ENCODE measurements at places on chromosomes 2 and 18. TPM values are rescaled to one million over a fixed set of nuclear protein-coding genes. Genes with fewer than 3 reads are reported as not detected.

DNA sequence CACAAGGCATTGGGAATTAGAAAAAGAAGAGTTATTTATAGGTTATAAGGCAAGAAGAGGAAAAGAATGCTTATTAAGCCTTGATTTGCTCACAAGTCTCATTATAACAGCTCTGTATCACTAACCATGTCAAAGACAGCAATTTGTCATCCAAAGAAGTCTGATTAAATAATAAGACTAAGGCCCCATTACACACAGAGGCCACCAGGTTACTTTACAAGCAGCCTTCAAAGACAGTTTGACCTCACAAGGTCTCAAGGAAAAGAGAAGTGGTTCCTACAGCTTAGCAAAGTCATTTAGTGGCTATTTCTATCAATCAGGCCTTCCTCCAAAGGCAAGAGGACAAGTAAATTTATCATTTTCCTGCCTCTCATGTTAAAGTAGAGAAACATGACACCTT, 188.5 kb downstream of the MBD2 start:
- no peak for DNase-seq

GRCh38 chr2:124534028-124534427, 508.9 kb downstream of the CNTNAP5 start:
- no peak for DNase-seq

DNA sequence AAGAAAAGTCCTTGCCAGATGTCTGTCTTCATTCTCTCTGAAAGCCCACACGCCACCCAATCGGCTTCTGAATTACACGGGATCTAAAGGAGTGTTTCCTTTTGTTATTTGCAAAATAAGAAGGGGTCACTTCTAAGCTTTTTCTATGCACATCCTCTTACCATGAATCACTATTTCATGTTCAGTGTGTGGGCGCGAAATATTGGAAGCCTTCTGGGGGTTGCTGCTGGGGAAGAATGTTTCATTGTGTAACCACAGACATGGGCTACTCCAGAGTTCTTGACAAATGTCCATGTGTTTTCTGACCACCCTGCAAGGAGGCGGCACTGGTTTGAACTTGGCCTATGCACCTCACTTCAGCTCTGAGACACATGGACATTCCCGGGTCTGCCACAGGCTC, 133.6 kb upstream of the APCDD1 start:
- no peak for DNase-seq

DNA sequence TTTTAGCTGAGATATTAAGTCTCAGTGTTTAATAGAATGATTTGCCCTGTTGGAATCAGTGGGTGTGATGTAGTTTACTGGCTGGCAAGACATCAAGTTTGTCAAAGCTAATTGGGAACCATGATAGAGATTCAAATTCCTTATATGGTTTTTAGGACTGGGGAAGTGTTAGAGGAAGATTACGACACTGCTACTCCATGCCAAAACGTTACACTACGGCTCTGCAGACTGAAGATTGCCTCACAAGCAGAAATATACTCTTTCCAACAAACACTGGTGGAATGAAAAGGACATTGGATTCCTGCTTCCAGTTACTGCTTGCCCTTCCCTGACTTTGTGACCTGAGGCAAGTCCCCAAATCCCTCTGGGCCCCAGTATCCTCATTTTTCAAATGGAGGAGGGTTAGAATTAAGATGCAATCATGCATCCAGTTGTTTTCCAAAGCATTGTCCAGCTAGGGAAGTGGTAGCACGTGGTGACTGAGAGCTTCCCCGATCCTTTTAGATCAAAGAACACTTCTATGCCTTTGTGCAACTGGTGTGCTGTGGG, 147.6 kb downstream of the CDC42EP3 start:
- no peak for DNase-seq

DNA sequence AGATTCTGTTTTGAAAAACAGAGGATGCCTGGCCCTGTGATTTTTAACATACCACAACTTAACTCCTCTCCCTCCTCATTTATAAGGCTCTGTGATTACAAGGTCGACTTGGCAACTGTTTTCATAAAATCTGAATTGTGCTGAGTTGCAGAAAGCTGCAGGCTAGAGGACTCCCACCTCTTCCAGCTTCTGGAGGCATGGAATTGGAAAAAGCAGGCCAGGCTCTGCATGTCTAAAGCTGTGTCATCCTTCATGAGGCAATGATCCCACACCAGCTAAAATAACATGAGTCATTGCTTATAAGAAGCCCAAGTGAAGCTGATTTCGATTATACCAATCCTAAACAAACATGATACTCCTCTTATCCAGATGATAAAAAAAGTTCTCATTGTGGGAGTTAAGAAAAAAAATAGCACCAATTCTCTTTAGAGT, 11.7 kb downstream of the ARHGAP28 start:
- no peak for DNase-seq

The CDH7 gene
- total RNA-seq = not detected

DNA sequence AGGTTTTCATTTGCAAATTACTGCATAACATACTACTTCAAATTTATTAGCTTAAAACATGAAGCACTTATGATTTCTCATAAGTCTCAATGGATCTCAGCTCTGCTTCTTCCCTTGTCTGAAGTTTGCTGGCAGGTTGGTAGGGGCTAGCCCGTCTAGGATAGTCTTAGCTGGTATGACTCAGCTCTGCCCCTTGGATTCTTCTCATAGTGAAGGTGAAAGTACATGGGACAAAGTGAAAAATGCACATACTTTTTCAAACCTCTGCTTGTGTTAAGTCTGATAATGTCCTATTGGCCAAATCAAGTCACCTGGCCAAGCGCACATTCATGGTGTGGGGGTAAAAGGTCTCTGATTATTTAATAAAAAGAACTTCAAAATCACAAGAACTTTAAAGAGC, 184.8 kb upstream of the VWC2L start:
- no peak for DNase-seq

GRCh38 chr18:49321797-49322461, 138.5 kb downstream of the DYM start:
- DNase-seq = no peak

The FER1L5 gene
- total RNA-seq = 0.14 TPM
